ENCODE measurements at places on chromosomes 16 and 17. TPM values are rescaled to one million over a fixed set of nuclear protein-coding genes. Genes with fewer than 3 reads are reported as not detected.

Gene NPB
- 0.55 TPM for total RNA-seq

DNA sequence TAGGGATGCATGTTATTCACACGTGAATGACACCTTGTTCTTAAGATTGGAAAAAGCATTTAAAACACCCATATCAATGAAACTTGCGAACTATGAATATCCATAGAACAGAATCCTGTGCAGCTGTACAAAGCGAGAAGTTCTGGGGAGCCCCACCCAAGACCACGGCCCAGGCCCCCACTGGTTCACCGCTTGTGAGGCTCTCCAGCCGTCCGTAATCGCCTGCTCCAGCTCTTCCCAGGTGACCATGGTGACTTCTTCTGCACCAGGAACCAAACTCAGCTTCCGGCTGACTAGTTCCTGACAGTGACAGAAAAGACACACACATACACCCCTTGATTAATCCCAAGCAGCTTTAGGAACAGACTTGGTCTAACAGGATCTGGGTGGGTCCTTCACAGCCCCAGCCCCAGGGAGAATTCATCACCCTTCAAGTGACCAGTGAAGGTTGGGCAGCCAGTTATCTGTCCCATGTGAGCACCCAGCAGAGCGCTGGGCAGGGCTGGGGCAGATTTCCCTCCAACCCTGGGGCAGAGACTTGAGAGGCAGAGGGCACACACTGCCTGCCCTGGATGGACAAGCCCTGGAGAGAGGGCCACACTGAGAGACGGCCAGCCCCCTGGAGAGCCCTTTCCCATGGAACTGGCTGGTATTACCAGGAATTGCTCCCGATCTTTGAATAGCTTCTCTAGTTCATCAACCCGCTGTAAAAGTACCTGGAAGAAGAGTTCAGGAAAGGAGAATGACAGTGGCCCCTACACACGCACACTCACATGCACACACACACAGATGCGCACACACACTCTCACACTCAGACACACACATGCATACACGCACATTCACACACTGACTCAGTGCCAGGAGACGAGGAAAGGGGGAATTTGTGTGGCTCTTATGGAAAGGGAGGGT, 3.6 kb downstream of the QRICH2 start:
- DNase-seq = no peak

DNA sequence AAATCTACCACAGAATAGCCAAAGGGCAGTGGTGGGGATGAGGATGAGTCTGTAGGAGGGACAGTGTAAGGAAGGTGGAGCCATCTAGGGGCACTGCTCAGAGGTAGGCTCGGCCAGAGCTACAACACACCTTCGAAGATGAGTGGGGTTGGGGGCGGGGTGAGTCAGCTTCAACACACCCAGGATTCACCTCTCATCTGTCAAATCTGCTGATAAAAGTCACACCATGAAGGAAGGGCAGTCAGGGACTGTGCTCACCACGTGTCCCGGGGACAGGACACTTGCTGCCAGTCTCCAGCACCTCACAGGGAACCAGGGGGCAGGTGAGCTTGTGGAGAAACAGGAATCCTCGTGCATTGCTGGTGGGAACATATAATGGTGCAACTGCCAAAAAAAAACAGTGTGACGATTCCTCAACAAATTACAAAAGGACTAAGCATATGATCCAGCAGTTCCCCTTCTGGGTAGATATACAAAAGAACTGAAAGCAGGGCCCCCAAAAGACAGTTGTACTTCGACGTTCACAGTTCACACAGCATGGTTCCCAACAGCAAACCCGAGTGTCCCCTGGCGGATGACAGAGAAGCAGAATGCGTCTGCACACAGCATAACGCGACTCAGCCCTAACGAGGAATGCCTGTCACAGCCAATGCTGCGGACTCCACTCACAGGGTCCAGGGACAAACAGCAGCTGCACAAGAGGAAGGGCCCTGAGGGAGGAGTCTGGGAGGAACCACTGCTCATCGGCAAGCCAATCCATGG, 133.1 kb downstream of the ANKRD11 start:
- DNase-seq = peak; percentile 67

- DNase-seq = peak; percentile 74
Measured at GRCh38 chr17:3944485-3945388, 19.5 kb downstream of the ATP2A3 start.

- DNase-seq = no peak
Measured at GRCh38 chr16:51453251-51453650, 302.2 kb upstream of the SALL1 start.

- no peak for DNase-seq
Measured at GRCh38 chr17:42655528-42655927, 3.6 kb upstream of the TUBG2 start.

DNA sequence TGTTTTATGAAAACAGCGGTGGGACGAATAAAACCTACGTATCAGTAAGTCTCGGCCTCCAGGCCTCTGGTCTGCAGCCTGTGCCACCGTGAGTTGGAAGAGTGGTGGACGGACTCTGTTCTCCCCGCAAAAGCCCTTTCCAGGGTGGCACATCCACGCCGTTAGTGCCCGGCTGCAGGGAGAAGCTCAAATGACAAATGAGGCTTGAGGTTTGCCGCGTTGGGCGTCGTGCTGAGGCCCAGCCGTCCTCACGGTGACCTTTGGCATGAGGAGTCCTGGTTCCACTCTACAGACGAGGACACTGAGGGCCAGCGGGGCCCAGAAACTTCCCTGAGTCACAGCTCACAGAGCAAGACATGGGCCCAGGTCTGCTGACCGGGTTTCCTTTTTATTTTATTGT, 40.2 kb downstream of the JPH3 start:
- no peak for DNase-seq

- DNase-seq = no peak
Measured at GRCh38 chr16:70706948-70707465, 21.2 kb upstream of the MTSS2 start.

DNA sequence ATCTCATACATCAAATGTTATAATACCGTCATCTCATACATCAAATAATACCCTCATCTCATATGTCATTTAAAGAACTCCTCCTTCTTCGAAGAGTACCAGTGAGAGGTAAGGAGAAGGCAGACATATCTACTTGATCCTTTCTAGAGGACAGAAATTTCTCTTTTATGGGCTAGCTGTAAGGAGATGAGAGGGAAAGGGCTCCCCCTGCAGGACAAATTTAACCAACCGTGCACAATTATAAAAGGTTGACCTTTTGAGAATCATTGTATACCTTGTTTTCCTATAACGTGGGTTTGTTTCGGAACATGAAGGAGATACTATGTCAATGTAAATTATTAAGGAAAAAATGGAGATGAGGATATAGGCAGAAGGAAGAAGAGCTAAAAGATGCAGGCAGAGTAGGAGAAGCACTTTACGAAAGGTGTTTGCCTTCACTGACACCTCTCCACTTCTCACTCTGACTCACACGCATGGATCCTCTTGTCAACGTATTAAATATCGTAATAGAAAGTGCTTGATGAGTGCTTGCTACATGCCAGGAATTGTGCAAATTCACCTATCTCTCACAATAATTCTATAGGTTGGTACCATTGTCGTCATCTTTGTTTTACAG, 465.9 kb upstream of the ERCC4 start:
- DNase-seq = no peak

DNA sequence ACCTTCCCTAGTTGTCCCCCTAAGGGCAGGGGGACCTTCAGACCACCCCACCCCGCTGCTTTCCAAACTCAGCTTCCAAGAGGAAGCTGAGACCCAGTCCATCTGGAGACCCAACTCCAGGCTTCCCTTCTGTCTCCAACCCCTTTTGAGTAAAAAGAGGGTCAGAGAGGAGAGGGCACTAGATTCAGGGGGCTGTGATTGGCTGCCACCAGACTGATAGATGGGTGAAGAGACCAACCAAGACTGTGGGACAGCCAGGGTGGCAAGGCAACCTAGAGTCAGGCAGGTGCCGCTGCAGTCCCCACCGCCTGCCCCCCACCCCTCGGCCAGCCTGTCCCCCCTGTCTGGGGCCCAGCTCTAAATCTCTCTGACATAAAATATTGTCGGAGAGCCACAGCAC, 92.5 kb downstream of the SDK2 start:
- no peak for DNase-seq

DNA sequence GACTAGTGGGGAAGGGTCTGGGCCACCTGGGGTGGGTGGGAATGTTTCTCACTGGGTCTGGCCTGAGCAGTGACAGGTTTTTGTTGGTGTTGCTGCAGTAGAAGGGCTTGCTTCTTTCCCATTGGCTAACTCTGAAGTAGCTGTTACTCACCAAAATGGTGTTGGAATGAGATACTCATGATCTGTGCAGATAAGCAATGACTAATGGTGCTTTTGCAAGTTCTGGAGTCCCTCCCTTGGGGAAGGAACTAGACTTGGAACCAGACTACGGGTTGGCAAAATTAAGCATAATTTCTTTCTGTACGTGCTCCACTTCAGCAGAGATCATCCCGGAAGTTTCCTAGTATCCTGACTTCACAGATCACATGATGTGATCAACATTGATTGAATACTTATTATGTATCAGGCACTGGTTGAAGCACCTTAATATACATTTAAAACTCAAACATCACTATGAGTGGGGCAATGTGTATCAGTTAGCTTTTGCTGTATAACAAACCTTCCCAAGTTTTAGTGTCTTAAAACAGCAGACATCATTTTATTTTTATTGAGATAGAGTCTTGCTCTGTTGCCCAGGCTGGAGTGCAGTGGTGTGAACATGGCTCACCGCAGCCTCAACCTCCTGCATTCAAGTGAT, 30.1 kb downstream of the CHP2 start:
- no peak for DNase-seq

DNA sequence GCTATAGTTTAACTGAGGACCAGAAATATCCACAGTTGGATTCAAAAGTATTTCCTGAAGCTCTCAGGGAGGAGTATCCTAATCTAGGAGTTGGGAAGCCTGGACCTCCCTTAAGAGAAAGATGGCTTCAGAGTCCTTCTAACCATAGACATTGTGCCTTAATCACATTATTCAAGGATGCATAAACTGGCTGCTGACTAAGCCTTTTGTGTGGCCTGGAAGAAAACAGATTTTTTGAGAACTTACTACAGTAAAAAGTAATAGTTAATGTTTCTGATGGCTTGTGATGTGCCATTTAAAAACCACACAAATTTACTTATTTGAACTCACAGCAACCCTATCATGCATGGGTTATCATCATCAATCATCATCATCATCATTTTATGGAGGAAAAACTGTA, 126.2 kb upstream of the RPL38 start:
- DNase-seq = no peak

Gene GUCY2D
- total RNA-seq = 2.6 TPM

DNA sequence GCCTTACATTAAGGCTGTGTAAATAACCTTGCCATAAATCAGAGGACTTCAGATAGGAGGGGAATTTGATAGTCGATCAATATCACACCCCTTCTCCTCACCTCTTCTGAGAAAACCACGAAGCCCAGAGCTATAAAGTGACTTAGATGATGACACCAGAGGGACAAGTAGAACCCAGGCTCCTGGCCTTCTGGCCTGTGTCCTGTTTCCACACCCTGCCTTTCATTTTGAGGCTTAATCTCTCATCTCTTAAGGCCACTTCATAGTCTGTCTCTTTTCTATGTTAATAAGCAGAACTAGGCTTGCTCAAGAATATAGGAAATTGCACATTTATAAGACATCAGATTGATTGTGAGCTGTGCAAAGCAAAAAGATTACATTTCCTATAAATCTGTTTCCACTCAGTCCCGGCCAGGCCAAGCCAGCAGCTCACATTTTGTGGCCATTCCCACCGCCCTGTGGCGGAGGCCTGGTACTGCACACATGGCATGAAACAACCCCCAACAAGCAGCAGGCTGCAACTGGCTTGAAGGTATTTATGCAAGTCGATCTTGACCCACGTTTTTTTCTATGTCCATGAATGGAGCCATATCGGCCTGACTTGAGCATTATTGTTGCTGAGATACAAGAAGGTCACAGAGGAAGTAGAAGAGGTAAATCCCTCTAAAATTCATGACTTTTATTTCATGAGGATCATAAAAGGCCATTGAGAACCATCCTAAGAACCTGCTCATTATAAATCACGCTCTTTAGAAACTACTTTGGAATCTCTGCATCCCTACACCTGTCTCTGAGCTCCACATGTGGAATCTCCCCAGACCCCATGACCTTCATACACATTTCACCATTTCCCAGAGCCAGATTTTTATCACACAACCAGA, 93.7 kb downstream of the PMP22 start:
- DNase-seq = peak; percentile 80

GRCh38 chr16:583470-583814, 6.4 kb upstream of the RAB40C start:
- DNase-seq = no peak

- DNase-seq = no peak
Measured at GRCh38 chr17:6274310-6274709, 160.6 kb downstream of the AIPL1 start.

DNA sequence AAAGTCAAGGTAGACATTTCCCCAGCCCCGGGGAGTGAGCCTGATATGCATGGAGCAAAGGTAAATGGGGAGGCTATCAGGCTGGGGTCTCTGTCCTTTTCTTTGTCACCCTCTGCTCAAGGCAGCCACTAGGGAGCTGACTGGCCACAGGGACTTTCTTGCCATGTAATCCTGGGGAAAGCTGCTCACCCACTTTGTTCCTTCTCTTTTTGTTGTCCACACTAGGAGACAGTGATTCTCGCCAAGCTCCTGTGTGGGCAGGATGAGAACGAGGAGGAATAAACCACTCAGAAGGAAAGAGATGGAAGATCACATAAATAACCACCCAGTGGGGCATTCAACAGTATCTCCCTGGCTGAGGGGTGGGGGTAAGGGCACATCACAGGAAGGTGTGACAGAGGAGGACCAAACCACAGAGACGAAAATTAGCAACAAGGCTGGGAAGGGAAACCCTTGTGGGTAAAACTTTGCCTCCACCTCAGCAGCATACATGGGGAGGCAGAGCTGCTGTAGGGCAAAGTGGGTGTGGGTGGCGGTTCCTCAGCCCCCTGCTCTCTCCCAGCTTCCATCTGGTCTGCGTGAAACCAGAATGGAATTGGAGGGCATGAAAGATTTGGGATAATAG, 26.2 kb upstream of the CCL1 start:
- no peak for DNase-seq

DNA sequence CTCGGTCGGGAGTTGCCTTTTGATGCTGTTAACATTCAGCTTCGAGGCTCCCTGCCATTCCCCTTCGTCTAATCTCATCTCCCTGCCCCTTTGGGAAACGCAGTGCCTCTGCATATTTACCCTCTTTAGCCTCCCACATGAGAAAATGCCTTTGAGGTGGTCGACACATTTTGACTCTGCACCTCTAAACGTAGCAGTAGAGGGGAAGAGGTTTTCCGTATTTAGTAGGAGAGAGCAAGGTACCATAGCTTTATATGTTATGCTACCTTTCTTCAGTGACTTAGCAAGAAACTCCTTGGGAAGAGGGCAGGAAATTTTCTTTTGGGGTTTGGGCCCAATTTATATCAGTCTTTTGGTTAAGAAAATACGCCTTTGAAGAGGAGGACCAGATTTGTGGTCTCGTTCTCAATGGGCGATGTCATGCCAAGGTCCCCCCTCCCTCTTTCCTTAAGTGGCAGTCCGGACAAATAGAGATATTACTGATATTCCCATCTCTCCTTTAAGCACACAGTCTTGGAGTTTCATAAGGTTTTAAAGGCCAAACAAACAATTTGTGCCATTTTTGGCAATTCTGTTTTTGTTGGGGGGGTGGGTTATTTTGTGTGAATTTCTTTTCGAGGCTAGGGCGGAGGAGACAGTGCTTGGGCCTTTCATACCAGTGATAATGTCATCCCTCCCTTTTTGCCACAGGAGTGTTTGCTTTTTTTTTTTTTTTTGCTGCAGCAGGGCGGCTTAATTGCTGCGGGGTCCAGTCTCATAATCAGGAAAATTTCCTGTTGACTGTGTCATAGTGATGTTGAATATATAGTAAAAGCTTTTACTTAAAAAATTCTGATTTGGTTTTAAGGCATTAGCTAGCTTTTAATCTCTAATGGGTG, 1.5 kb downstream of the PAFAH1B1 start:
- DNase-seq = no peak

Gene GSG1L
- 1.6 TPM for total RNA-seq

Gene EIF4A3
- total RNA-seq = 56.0 TPM

Gene ACSM2A
- total RNA-seq = not detected
